ENCODE measurements at places on chromosomes 3 and 15. TPM values are rescaled to one million over a fixed set of nuclear protein-coding genes. Genes with fewer than 3 reads are reported as not detected.
A peak's percentile ranks its signal among the peaks of the same experiment; 100 is the strongest.

DNA sequence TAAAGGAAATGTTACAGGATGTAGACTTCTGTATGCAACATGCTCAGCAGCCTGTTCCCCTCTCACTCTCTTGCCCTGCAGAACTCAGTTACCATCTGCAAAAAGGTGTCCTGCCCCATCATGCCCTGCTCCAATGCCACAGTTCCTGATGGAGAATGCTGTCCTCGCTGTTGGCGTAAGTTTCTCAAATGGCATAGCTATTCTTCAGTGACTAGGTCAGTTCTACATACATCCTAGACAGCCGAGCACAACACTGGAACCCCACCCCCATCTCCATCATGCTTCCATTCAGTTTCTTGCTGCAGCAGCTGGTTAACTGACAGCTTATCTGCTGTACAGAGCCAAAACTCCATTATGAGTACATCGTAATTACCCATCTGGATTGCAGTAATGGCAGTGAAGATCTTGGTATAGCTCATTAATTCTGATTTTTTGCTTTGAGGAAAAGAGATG is 4.5 kb downstream of the THBS1 start:
- H3K27ac ChIP-seq = no peak overlapping the region
- no peaks in the 10 kb centered on the region for H3K27me3 ChIP-seq
- DNase-seq = no peak

DNA sequence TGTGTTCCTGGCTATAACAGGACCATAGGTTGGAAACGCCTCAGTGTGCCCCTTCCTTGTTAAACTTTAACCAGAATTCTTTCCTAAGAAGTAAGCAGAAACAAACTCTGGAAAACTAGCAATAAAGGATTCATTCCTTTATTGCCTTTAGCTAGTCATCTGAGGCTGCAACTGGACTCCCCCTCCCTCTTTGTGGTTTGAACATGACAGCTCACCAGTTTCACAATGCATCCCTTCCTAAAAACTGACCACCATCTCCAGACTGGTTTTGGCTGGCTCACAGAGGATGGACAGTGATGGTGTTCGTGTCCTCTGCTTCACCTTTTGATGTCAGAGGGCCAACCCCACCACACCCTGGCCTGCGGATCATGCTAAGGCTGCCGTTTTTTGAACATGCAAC is 27.9 kb upstream of the TGFBR2 start:
- H3K27me3 ChIP-seq = no peaks in the 10 kb centered on the region
- no peaks in the 10 kb centered on the region for H3K36me3 ChIP-seq
- no peaks in the 10 kb centered on the region for H3K4me1 ChIP-seq
- DNase-seq = peak; percentile 47

GRCh38 chr3:14369675-14370669 is 32.4 kb upstream of the SLC6A6 start:
- H3K27me3 ChIP-seq = no peaks in the 10 kb centered on the region
- no peak overlapping the region for H3K4me3 ChIP-seq
- no peak overlapping the region for H3K27ac ChIP-seq

DNA sequence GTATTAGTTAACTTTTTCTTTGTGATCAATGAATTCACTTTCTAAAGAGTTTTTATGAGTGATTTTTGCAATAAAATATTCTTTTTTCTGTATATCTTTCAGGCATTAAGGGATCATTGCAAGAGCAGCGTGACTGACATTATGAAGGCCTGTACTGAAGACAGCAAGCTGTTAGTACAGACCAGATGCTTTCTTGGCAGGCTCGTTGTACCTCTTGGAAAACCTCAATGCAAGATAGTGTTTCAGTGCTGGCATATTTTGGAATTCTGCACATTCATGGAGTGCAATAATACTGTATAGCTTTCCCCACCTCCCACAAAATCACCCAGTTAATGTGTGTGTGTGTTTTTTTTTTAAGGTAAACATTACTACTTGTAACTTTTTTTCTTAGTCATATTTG is 24.4 kb downstream of the SELENOT start:
- H3K27me3 ChIP-seq = no peaks in the 10 kb centered on the region
- H3K36me3 ChIP-seq = peaks cover 24% of the 10 kb centered on the region
- H3K4me1 ChIP-seq = peaks cover 6% of the 10 kb centered on the region
- no peak overlapping the region for H3K4me3 ChIP-seq
- H3K27ac ChIP-seq = no peak overlapping the region
- DNase-seq = no peak

Gene ISG20
- 1.2 TPM for total RNA-seq

Gene VGLL3
- total RNA-seq = 17.1 TPM

GRCh38 chr3:61903074-61903473 is 341.7 kb downstream of the PTPRG start:
- no peak for DNase-seq
- H3K36me3 ChIP-seq = no peaks in the 10 kb centered on the region
- no peak overlapping the region for H3K4me3 ChIP-seq
- no peak overlapping the region for H3K27ac ChIP-seq

- no peaks in the 10 kb centered on the region for H3K36me3 ChIP-seq
- H3K27ac ChIP-seq = no peak overlapping the region
- H3K4me1 ChIP-seq = no peaks in the 10 kb centered on the region
- H3K27me3 ChIP-seq = peaks cover 50% of the 10 kb centered on the region
- H3K4me3 ChIP-seq = no peak overlapping the region
Observed at GRCh38 chr15:98580572-98580971, 67.8 kb upstream of the IGF1R start.

- H3K27me3 ChIP-seq = no peaks in the 10 kb centered on the region
- H3K4me3 ChIP-seq = no peak overlapping the region
- peaks cover 9% of the 10 kb centered on the region for H3K36me3 ChIP-seq
- no peak for DNase-seq
- H3K27ac ChIP-seq = no peak overlapping the region
- no peaks in the 10 kb centered on the region for H3K4me1 ChIP-seq
Observed at GRCh38 chr15:80170596-80170995, 17.8 kb downstream of the FAH start.

Gene CHRD
- total RNA-seq = 0.26 TPM

DNA sequence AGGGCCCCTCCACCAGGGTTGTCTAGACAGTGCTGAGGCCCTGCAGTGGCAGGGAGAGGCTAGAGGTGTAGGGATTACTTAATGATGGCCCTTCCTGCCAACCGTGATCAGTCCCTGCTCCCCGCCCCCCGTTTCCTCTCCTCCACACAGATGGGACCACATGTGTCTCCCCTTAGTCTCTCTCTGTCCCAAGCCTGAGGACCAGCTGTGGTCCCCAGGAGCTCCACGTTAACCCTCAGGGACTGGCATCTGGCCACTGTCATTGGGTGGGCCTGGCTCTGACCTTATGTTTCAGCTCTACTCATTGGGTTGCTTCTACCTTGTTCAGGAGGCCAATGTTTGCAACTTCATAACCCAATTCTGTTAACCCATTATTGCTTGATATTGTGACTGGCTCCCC is 6.0 kb upstream of the ALPK3 start:
- H3K4me1 ChIP-seq = no peaks in the 10 kb centered on the region
- H3K27me3 ChIP-seq = no peaks in the 10 kb centered on the region
- no peak overlapping the region for H3K4me3 ChIP-seq

- no peaks in the 10 kb centered on the region for H3K27me3 ChIP-seq
- no peak for DNase-seq
- H3K27ac ChIP-seq = no peak overlapping the region
- no peak overlapping the region for H3K4me3 ChIP-seq
- H3K36me3 ChIP-seq = no peaks in the 10 kb centered on the region
Observed at GRCh38 chr15:67501177-67501835, 19.6 kb upstream of the C15orf61 start.

DNA sequence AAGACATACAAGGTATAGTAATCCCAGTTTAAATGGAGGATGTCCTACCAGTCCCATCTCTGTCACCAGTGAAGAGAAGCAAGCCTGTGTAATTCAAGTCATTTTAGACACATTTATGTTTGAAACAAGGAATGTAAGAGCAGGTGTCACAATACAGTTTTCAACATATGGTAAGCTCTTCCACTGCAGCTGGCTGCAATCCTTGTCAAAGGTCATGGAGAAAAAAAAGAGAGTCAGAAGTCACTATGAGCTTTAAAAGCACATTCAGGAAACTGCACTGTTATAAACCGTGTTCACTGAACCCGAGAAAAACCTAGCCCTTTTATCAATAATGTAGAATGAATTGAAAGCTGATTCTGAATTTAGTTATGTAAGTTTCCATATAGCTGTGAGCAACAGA is 206.4 kb downstream of the NAALADL2 start:
- no peaks in the 10 kb centered on the region for H3K36me3 ChIP-seq
- H3K27me3 ChIP-seq = no peaks in the 10 kb centered on the region
- no peaks in the 10 kb centered on the region for H3K4me1 ChIP-seq
- DNase-seq = no peak

Gene ATP10A
- 18.1 TPM for total RNA-seq

- peaks cover 7% of the 10 kb centered on the region for H3K4me1 ChIP-seq
- H3K4me3 ChIP-seq = no peak overlapping the region
- H3K27me3 ChIP-seq = no peaks in the 10 kb centered on the region
- DNase-seq = peak; percentile 23
Observed at GRCh38 chr15:89794627-89795241, 18.6 kb downstream of the MESP2 start.

DNA sequence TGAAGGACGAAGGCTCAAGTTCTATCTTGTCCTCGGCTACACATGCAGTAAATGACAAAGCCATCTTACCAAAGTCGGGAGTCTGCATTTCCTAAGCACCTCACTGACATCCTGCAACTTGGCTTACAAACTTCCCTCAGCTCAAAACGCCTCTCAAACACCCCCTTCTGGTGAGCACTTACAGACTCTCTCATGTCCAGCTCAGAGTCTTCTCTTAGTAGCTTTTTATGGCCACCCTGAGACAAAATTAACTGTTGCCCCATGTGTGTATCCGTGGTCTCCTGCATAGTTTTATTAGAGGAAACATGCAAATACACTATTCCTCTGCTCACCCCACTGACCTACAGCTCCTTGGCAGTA is 819.7 kb downstream of the FHIT start:
- DNase-seq = no peak
- no peaks in the 10 kb centered on the region for H3K4me1 ChIP-seq
- no peak overlapping the region for H3K4me3 ChIP-seq
- no peaks in the 10 kb centered on the region for H3K27me3 ChIP-seq
- H3K36me3 ChIP-seq = no peaks in the 10 kb centered on the region

DNA sequence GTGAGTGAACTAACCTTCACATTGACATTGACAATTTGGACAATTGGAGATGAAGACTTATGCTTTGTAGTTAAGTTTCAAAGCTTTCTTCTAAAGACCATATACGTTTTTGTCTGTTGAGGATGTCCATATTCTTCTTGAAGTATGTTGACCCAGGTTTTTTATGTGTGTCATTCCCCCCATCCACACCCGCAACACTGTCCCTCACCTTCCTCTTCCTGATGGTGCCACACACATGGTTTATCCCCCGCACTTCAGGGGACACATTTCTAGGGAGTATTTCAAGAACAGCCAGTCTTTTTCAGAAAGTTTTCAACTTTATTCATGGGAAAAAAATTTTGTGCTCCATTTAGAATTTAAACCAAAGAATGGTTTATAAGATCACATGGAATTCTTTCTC is 105.1 kb downstream of the GHSR start:
- H3K4me3 ChIP-seq = no peak overlapping the region
- no peak for DNase-seq
- no peaks in the 10 kb centered on the region for H3K4me1 ChIP-seq
- peaks cover 95% of the 10 kb centered on the region for H3K36me3 ChIP-seq
- no peaks in the 10 kb centered on the region for H3K27me3 ChIP-seq

Gene SKOR1
- not detected for total RNA-seq

Gene RLBP1
- 0.16 TPM for total RNA-seq

DNA sequence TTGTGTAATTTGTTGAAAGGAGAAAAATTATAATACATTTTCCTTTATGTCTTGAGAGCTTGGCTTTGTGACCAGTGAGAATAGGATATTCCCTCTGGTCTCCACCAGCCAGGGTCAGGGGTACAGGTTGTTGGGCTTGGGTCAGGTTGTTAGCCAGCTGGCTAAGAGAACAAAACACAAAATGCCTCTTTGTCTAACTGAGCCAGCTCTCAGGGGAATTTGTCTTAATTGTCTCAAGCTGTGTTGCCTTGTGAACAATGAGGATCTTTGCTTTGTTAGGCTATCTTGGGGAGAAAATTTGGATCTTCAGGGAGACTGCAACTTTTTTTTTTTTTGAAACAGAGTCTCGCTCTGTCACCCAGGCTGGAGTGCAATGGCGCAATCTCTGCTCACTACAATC is 17.7 kb upstream of the GK5 start:
- no peaks in the 10 kb centered on the region for H3K4me1 ChIP-seq
- no peak overlapping the region for H3K27ac ChIP-seq
- 0 out of 2 replicates have a peak, but pooled peaks cover 4% of the 10 kb centered on the region for H3K27me3 ChIP-seq
- H3K36me3 ChIP-seq = no peaks in the 10 kb centered on the region
- DNase-seq = no peak
- no peak overlapping the region for H3K4me3 ChIP-seq

GRCh38 chr3:155548195-155548594 is 196.7 kb downstream of the PLCH1 start:
- H3K36me3 ChIP-seq = no peaks in the 10 kb centered on the region
- peaks cover 15% of the 10 kb centered on the region for H3K4me1 ChIP-seq
- no peak for DNase-seq
- no peak overlapping the region for H3K4me3 ChIP-seq
- H3K27ac ChIP-seq = no peak overlapping the region
- no peaks in the 10 kb centered on the region for H3K27me3 ChIP-seq

Gene OXTR
- total RNA-seq = 5.3 TPM

DNA sequence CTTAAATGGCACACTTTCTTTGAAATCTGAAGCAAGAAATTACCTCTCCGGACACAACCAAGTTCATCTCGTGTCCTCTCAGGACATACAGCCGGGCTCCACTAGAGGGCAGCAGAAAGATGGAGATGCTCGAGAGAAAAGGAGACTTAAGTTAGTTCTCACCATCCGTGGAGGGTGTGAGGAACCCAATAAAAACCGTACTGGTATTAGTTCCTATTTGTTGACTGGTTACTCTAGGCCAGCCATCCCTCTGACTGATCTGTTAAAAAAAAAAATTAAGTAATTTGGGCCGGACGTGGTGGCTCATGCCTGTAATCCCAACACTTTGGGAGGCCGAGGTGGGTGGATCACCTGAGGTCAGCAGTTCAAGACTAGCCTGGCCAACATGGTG is 7.9 kb upstream of the CYP11A1 start:
- H3K4me3 ChIP-seq = no peak overlapping the region
- peaks cover 11% of the 10 kb centered on the region for H3K27me3 ChIP-seq
- no peak overlapping the region for H3K27ac ChIP-seq
- DNase-seq = peak; percentile 69
- no peaks in the 10 kb centered on the region for H3K36me3 ChIP-seq
- H3K4me1 ChIP-seq = peaks cover 18% of the 10 kb centered on the region

Gene SLC27A2
- total RNA-seq = 0.13 TPM

Gene BFSP2
- not detected for total RNA-seq

Gene ZNF710
- total RNA-seq = 2.4 TPM

- H3K36me3 ChIP-seq = no peaks in the 10 kb centered on the region
- no peaks in the 10 kb centered on the region for H3K4me1 ChIP-seq
- no peak overlapping the region for H3K27ac ChIP-seq
- DNase-seq = peak; percentile 18
Observed at GRCh38 chr3:24773798-24774197, 279.1 kb upstream of the THRB start.

Gene FHIT
- not detected for total RNA-seq
